ENCODE measurements at places on chromosomes 16 and 17.

- DNase-seq = no peak
Measured at GRCh38 chr17:2612630-2613029, 19.2 kb downstream of the PAFAH1B1 start.

DNA sequence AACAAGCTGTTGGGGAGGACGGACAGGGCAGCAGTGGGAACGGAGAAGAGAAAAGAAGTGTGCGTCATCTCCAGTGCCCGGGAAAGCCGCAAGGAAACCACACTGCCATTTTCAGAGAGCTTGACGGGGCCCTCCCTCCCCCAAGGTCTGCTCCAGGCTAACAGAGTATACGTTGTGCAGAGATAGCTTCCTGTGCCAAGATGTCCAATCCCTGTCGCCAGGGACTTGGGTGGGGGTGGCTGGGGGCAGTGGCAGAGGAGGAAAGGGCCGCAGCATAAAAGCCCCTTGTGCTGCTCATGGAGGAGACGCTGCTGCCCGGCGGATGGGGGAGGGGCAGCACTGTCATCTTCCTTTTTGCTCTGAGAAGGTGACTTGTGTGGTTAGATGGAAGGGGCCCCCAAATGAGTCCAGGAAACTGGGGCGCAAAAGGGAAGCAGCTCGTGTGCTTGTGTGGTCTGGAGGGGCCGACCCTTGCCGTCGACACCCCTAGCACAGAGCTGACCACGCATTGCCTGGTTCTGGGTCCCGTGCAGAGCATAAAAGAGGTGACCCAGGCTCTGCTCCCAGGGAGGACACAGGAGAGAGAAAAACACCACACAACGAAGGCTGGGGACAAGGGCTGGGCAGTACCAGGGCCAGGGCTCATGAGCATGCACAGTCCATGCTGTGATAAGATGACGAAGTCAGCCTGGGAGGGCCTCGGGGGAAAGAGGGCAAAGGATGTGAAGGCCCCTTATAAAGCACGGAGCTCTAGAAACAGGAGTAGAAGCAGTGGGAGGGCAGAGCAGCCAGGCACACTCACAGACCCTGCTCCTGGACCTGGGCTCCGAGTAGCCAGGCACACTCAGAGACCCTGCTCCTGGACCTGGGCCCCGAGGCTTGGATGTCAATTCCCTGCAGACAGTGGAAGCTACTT lies 372.7 kb downstream of the SLC39A11 start:
- DNase-seq = peak; percentile 93

DNA sequence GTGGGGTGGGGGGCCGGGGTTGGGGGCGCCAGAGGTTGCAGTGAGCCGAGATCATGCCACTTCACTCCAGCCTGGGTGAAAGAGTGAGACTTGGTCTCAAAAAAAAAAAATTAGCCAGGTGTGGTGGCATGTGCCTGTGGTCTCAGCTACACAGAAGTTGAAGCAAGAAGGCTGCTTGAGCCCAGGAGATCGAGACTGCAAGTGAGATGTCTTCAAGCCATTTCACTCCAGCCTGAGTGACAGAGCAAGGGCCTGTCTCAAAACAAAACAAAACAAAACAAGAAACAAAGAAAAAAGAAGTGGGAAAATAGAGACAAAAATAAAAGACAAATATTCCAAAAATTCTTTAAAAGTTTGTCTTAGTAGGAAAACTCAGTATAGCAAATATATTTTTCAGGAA lies 135.1 kb upstream of the CORO6 start:
- DNase-seq = no peak

GRCh38 chr17:5219536-5219935 lies 15.1 kb downstream of the SCIMP start:
- no peak for DNase-seq

DNA sequence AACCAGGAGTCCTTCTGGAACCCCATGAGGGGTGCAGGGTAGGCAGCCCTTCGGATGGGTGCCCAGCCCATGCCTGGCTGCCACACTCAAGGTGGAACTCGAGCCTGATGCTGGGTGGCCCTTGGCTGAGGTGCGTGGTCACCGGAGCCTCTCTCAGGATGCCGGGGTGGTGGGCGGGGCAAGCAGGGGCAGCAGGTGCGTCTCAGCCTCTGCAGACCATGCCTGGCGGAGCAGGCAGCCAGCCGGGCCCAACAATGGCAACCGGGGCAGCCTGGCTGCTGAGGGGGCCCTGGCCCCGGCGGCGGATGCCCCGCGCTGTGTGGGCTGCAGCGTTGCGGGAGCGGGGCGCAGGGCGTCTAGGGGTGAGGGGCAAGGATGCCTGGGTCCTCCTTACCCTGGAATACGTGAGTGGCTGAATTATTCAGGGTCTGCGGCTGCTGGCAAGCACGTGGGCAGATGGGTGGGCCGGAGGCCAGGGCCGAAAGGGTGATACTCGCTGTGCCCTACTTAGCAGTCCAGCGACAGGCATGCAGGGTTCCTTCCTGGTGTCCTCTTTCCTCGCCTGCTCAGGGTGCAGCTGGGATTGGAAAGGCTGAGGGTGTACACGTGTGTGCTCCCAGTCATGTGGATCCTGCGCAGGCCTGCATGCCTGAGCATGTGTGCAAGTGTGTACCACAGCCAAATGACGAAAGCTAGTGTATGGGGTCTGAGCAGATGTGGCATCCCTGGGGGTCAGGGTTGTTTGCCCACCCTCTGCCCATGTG lies 14.6 kb downstream of the MYO15A start:
- no peak for DNase-seq

DNA sequence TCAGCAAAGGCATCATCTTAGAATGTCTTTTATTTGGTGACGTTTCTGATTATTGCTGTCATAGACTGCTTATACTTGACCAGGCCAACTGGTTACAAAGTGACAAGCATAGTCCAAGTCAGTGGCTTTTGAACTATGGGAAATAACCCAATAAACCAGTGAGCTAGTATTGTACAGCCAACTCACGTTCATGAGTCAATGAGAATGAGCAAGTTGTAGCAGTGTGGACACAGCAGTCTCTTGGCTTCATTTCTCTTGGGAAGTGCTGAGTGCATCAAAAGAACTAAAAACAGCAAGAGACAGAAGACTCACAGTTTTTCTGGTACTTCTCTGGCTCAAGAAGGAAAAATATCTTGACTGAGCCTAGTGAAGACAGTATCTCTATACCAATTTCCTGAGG lies 36.9 kb upstream of the CRISPLD2 start:
- no peak for DNase-seq
